RKO (cell line): ENCODE measurements at places on chromosomes 13 and 19.

GRCh38 chr13:40120288-40120687 is 464.8 kb downstream of the COG6 start:
- no peak for DNase-seq

- no peak for DNase-seq
These were observed 22.6 kb downstream of the CYP2A6 start for GRCh38 chr19:40827386-40828247.

GRCh38 chr19:31974941-31975340 is 370.5 kb upstream of the ZNF507 start:
- DNase-seq: no peak

DNA sequence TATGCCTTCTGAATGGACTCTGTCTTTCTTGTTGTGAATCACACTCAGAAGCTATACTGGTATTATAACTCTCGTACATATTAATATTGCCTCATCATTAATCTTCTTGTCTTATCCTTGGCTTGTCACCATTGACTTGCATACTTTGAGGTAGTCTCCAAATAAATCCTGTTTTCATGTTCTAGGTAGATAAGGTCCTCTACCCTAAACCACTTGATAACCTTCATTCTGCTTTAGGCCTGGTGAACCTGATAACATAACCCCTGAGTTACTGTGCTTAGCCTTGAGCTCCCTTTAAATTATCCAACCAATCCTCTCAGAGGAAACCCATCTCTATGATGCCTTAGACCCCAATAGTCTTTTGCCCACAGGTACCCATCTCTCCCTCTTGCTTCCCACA is 1162.3 kb downstream of the SLITRK1 start:
- DNase-seq: no peak

DNA sequence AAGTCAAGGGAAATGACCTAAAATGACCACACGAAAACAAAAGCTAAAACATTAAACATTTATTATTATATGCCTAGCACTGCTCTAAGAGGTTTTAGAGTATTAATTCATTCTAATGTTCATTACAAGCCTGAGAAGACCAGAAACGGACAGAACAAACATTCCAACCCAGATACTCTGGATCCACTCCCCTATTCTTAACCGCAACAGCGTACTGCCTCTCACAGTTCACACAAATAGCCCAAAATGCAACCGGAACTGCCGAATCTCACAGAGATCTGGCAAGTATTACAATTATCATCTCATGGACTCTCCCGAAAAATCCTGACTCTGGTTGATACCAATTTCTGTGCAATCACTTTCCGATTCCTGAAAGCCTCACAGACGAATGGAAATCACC is 1.4 kb downstream of the ZNF780B start:
- DNase-seq: peak; percentile 48

GRCh38 chr13:30877335-30877734 is 28.7 kb upstream of the MEDAG start:
- DNase-seq: no peak

GRCh38 chr19:54383330-54383729 is 18.6 kb upstream of the LAIR1 start:
- DNase-seq: no peak

GRCh38 chr13:102374233-102374632 is 27.6 kb downstream of the FGF14 start:
- no peak for DNase-seq

DNA sequence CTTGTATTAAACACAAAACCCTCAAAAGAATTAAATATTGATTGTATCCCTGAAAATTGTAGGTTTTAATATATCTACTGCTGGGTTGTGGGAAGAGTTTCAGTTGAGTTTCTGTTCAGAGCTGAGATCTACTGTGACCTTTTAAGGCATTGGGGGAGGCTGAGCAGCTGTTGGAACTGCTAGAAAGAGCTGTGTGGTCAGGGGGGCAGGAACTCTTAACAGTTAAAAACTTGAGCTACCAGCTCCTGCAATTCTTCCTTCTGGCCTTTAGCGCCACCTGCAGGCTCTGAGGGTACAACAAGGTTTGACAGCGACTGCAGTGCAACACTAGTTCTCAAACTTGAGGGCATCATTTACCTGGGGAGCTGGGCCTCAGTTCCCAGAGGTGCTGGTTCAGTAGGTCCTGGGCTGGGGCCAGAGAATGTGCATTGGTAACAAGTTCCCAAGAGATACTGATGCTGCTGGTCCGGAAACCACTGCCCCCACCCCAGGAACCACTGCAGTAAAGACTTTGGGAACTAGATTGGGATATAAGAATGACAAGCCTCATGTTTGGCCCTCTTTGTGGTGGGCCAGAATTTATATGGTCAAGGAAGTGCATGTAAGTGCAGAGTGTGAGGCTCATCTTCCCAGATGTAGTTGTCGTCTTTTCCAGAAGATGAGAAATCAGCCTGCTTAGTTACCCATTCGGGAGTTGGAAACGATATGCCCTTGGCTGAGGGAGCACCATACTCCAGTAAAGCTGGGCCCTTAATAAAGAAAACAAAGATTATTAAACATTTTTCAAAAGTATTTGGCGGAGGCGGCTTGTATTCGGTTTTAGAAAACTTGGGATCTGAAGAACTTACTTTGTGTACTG is 2.6 kb downstream of the RNASEH2B start:
- DNase-seq: peak; percentile 92
